Aortic smooth muscle cell (primary cell): ENCODE measurements at places on chromosomes 7 and 10. TPM values are rescaled to one million over a fixed set of nuclear protein-coding genes. Genes with fewer than 3 reads are reported as not detected.

BCAP29 gene
- 70.3 and 130 TPM in 2 replicates for total RNA-seq

TRIM4 gene
- total RNA-seq = 22.4 and 24.7 TPM in 2 replicates

ZNF398 gene
- total RNA-seq = 6.7 and 6.8 TPM in 2 replicates

TCAF2 gene
- total RNA-seq = 1.1 and 1.7 TPM in 2 replicates

METTL27 gene
- total RNA-seq = 2.5 and 7.2 TPM in 2 replicates
